Progenitor cell of endocrine pancreas (in vitro differentiated cells): ENCODE measurements at places on chromosomes 7 and 10. TPM values are rescaled to one million over a fixed set of nuclear protein-coding genes. Genes with fewer than 3 reads are reported as not detected.
A peak's percentile ranks its signal among the peaks of the same experiment; 100 is the strongest.

- no peak for DNase-seq
These were observed 16.4 kb downstream of the TNRC18 start for GRCh38 chr7:5406957-5407945.

GRCh38 chr10:22643116-22643515, 71.3 kb downstream of the PIP4K2A start:
- DNase-seq: no peak

ZCCHC24 gene
- total RNA-seq: 1.3 and 1.6 TPM in 2 replicates

DNA sequence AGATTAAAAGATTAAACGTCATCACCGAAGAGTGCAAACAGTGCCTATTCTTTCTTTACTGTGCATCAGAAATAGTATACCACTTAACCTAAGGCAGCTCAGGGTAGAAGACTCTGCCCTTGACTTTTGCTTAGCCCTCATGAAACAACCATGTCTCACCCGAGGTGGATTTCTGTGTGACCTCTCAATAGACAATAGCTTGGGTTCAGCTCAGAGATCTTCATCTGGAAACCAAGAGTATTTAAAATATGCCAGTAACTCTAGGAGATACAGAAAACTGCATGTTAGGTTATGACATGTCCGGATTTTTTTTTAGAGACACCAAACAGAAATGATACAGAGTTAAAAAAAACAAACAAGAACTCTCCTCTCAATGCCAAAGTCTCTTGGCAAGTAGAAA, 75.8 kb downstream of the JAZF1 start:
- no peak for DNase-seq

GRCh38 chr7:85498031-85498430, 311.2 kb upstream of the SEMA3D start:
- no peak for DNase-seq

GATA3 gene
- 2.7 and 4.6 TPM in 2 replicates for total RNA-seq

DNA sequence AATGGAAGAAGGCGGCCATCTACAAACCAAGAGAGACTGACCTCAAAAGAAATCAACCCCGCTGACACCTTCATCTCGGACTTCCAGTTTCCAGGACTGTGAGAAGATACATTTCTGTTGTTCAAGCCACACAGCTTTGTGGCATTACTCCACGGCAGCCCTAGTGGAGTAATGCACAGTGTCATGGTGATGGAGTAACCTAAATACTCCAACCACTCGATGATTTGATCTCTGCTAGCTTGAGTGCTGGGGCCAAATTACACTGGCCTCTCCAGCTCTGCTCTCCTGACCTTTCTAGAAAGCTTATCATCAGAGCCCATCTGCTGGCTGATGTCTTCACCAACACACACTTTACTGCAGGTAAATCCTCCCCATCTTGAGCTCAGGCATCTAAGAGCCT, 52.2 kb downstream of the GALNT17 start:
- DNase-seq: no peak

DNA sequence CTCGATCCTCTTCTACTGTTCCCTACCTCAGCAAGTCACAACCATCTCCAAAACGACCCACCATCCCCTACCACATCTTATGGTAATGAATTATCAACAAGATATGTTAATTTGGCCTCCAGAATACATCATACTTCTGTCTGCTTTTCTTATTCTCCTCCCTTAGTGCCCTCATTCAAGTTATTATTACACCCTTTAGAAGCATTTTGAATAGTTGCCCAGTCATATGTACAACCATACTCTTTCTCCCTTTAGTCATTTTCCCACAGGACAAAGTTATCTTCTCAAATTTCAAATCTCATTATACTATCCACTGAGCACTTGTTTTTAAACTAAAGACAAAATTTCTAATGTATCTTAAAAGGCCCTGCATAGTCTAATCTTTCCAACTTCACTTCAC, 71.0 kb downstream of the GNAT3 start:
- DNase-seq: no peak

DNA sequence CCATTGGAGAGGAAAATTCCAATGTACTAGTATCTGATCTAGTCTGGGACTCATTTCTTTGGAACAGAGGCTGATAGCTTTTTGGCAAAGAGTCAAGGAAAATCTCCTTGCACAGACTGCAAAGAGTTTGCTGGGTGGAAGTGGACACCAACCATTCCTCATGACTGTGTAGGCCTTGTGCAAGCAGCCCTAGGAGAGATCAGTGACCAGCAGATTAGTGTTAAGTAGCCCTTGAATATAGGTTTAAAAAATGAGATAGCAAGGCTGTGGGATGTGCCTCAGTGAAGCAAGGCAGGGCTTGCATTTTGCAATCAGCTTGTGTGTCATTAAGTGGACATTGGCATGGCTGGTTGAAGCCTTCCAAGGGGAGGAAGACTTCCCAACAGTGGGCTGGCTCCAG, 341.6 kb downstream of the PLXNA4 start:
- DNase-seq: no peak

DNA sequence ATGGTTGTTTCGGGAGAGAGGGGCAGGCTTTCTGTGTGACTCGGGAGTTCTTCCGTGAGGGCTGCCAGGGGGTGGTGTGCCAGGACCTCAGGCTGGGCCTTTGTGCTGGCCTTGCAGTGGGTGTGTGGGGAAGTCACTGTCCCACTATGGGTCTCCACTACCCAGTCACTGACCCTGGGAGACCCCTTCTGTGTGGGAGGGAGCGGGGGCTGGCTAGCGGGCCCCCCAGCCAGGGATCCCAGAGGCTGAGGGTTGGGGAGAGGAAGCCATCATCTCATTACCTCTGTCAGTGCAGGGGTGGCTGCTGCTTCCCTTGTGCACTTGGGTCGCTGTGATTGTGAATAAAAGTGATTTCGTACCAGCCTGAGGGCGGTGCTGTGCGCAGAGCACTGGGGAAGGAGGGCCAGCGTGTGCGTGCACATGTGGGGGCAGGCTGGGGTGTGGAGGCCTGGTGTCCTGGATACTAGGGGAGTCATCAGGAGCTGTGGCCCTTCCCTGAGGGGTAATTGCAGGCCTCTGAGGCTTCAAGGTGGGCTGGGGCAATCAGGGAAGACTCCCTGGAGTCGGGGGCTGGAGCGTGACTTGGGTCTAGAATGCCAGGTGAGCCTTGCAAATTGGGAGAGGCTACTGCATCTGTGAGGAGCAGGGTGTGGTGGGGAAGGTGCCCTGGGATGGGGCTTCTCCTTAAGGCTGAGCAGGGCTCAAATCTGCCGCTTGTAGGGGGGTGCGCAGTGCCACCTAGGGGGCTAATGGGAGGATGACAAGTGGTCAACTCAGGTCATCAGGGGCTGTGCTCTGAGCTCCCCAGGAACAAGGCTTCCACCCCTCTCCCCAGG, 98.9 kb downstream of the NEURL1 start:
- DNase-seq: peak; percentile 38

DNA sequence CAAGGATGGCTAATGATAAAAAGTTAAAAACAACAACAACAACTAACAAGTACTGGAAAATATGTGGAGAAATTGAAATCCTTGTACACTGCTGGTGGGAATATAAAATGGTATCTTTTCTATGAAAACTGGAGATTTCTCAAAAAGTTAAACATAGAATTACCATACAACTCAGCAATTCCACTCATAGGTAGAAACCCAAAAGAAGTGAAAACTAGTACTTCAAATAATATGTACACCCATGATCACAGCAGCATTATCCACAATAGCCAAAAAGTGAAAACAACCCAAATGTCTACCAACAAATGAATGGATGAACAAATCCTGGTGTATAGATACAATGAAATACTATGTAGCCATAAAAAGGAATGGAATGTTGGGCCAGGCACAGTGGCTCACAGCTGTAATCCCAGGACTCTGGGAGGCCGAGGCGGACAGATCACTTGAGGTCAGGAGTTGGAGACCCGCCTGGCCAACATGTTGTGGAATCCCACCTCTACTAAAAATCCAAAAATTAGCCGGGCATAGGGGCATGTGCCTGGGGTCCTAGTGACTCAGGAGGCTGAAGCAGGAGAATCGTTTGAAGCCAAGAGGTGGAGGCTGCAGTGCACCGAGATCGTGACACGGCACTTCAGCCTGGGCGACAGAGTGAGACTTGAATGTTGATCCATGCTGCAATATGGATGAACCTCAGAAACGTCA, 66.8 kb downstream of the SRPK2 start:
- no peak for DNase-seq

GRCh38 chr7:142752376-142753225, 3.3 kb downstream of the PRSS1 start:
- DNase-seq: no peak

DNA sequence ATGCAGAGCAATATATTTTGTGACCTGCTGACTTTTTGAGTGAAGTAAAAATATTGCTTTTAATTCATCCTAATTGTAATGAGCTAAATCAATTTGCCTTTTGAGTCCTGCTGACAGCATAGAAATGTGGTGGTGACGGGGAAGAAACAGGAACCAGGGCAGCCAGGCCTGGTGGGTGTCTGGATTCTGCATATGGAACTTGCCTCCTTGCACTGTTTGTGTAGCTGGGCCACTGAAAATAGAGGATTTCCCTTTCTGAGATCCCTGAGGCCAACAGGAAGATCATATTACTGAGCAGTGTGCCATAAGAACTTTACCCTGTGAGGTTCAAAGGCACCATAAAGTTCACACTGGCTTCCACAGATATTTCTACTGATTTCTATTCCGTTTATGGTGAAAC, 488.4 kb upstream of the AKR1E2 start:
- DNase-seq: no peak

GRCh38 chr7:30074422-30075030, 46.3 kb downstream of the PLEKHA8 start:
- no peak for DNase-seq

DNA sequence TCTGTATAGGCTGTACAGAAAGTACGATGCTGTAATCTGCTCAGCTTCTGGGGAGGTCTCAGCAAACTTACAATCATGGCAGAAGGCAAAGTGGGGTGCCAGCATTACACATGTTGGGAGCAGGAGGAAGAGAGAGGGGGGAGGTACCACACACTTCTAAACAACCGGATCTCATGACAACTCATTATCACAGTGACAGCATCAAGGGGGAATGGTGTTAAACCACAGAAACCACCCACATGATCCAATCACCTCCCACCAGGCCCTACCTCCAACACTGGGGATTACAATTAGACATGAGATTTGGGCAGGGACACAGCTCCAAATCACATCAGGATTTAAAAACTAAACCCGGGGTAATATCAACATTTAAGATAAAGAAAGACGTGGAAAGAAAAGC, 468.8 kb upstream of the AUTS2 start:
- no peak for DNase-seq

GRCh38 chr7:128863433-128863989, 855 bp downstream of the ATP6V1F start:
- DNase-seq: peak; percentile 45

DNA sequence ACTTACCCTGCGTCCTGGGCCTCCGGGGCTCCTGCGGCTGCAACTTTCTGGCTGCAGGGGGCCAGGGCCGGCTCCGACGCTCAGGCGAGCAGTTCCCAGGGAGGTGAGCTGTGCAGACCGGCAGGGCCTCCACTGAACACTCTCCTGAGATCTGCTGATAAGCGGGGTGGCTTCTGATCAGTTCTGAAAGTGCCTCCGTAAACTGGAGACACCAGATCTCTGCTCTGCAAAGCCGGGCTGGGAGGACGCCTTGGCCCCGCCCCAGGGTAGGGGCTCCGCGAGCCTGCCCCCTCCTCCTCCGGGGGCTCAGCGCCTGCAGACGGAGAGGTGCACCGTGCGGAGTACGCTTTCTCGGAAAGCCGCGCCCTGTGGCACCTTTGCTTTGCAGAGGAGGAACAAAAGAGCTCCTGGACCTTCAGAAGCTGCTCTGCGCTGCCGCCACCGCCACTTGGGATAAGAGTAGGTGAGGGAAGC, 141.3 kb upstream of the VKORC1L1 start:
- DNase-seq: peak; percentile 41

- DNase-seq: no peak
These were observed 7.9 kb downstream of the NUDT13 start for GRCh38 chr10:73117976-73118743.

CDHR1 gene
- total RNA-seq: 0.31 and 0.96 TPM in 2 replicates

- DNase-seq: no peak
These were observed 84.2 kb downstream of the AUTS2 start for GRCh38 chr7:69682518-69682917.

DNA sequence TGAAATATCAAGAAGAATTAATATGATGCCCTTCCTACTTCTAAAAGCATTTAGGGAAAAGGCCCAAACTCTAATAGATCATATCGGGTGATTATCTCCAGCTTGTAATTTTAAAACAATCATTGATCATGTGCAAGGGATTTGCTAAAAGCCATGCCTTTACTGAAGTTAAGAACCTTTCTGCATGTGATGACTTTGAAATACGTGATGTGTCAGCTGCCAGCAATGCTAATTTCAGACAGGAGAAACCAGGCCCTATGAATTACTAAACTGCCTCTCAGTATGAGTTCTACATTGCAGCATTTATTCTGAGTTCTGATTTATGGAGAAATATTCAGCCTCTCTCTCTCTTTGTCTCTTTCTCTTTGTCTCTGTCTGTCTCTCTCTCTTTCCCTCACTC, 203.6 kb upstream of the AKR1E2 start:
- DNase-seq: no peak

DNA sequence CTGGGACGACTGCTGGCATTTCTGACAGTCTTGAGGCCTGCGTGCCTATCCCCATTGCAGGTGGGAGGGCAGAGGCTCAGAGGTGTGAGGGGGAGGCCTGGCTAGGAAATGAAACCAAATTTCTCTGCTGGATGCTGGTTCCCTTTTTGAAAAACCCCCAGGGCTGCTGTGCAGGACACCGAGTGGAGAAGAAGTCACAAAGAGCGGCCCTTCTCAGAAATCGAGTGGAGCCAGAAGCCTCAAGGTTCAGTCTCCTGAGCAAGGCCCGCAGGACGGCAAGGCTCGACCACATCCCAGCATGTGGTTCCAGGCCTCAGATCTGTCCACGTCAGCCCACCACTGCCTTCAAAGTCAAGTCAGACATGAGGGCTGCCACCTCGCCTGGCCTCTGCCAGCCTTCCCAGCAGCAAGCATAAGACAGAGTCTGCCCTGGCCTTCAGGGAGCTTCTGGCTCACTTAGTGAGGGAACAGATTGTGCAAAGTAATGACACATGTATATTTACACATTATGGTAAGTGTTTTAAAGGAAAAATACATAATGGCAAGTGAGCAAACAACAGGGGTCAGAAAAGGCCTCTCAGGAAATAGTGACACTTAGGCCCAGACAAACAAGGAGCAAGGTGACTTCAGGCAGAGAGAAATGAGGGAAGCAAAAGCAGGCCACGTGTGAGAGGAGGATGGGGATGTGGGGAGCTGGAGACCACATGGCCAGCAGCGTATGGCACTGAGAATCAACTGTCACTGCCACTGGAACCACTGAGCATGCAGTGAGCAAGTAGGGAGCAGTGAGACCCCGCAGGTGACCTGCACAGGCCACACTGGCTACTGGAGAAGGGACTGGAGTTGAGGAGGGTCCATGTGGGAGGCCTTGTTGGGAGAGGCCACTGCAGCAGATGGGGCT, 86.7 kb downstream of the ARHGAP22 start:
- no peak for DNase-seq

GRCh38 chr10:78867555-78867939, 201.2 kb upstream of the ZMIZ1 start:
- no peak for DNase-seq

- no peak for DNase-seq
These were observed 97.7 kb upstream of the EGFR start for GRCh38 chr7:54921116-54921515.

DNA sequence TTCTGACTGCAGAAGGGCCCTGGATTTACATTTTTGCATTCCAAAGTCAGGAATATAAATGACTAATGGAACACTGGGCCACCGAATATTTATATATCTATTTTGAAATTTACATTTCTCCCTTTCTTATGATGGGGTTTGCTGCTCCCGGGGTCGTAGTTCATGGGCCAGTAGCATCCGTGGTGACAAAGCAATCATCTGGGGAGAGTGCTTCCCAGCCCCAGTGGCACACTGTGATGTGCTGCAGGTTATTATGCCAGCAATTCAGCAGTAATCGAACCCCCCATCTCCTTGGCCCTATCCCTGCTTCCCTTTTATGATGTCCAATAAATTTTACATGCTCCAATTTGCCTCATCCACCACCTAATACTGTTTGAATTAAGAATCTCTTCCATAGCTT, 837.5 kb downstream of the LRMDA start:
- no peak for DNase-seq
